Upper lobe of right lung (tissue), 1 donor: ENCODE measurements at places on chromosomes 12 and 14.

DNA sequence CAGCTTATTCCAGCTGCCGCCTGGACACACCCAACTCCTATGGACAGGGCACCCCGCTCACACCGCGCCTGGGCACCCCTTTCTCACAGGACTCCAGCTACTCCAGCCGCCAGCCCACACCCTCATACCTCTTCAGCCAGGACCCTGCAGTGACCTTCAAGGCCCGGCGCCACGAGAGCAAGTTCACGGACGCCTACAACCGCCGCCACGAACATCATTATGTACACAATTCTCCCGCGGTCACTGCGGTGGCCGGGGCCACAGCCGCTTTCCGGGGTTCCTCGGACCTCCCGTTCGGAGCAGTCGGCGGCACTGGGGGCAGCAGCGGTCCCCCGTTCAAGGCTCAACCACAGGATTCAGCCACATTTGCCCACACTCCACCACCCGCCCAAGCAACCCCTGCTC lies 5.9 kb downstream of the SETD1B start:
- peaks cover 57% of the 10 kb centered on the region for H3K4me1 ChIP-seq
- H3K27ac ChIP-seq, result no peak overlapping the region
- DNase-seq, result no peak
- H3K27me3 ChIP-seq, result no peaks in the 10 kb centered on the region
- H3K36me3 ChIP-seq, result peaks cover 47% of the 10 kb centered on the region

- peaks cover 3% of the 10 kb centered on the region for H3K4me1 ChIP-seq
- no peak for DNase-seq
- no peak overlapping the region for H3K27ac ChIP-seq
- no peak overlapping the region for H3K4me3 ChIP-seq
Measured at GRCh38 chr14:93085911-93086310, 29.8 kb downstream of the ITPK1 start.

DNA sequence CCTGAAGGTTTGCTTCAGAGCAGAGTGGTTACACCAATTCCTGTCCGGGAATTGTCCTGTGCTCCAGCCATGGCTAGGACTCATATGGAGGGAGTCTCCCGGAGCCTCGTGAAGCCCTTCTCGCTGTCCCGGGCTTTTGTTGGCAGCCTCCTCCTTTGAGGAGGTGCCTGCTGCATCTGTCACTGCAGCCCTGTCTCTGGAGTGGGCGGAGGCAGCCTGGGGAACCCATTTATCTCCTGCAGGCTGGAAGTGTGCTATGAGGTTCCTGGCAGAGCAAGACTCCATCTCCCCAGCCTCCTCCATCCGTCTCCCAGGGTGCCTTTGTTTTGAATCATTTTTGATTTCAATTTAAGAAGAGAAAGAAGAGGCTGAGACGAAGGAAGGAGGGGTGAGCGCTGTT lies 355.3 kb downstream of the GLT1D1 start:
- H3K36me3 ChIP-seq, result no peaks in the 10 kb centered on the region
- no peak overlapping the region for H3K4me3 ChIP-seq
- H3K4me1 ChIP-seq, result no peaks in the 10 kb centered on the region
- no peak for DNase-seq
- H3K27me3 ChIP-seq, result no peaks in the 10 kb centered on the region

DNA sequence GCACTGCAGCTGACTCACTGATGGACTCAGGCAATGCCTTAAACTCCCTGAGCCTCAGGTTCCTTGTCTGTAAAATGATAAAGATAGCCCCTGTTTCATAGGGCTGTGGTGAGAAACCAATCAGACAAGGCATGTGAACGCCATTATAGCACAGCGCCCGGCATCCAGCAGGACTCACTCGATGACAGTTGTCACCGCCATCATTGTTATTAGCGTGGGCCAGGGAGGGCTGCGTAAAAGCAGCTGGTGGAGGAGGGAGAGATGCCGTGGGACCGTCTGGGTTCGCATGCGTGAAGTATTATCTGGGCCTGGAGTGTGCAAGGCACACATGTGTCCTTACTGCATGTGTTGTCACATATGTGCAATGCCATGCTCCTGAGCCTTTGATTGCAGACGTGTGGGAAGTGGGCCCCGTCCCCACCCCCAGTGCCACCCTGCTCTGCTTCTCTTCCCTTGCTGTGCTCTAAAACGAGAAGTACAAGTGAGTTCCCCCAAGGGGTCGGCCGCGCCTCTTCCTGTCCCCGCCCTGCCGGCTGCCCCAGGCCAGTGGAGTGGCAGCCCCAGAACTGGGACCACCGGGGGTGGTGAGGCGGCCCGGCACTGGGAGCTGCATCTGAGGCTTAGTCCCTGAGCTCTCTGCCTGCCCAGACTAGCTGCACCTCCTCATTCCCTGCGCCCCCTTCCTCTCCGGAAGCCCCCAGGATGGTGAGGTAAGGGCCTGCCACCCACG lies at the start of gene PTPN6:
PTPN6 (plus strand) TSS at position 546 of the 730 bp plus-strand sequence; CDS start at position 703, 157 bp downstream.
- H3K4me1 ChIP-seq, result peaks cover 36% of the 10 kb centered on the region
- no peaks in the 10 kb centered on the region for H3K27me3 ChIP-seq
- H3K27ac ChIP-seq, result peak within 1 kb of the TSS; percentile 89
- H3K4me3 ChIP-seq, result peak within 1 kb of the TSS; percentile 60
- H3K36me3 ChIP-seq, result no peaks in the 10 kb centered on the region

- no peak overlapping the region for H3K4me3 ChIP-seq
- no peak overlapping the region for H3K27ac ChIP-seq
- peaks cover 11% of the 10 kb centered on the region for H3K4me1 ChIP-seq
- H3K27me3 ChIP-seq, result peaks cover 42% of the 10 kb centered on the region
Measured at GRCh38 chr14:70183991-70184390, 4.8 kb downstream of the SLC8A3 start.

DNA sequence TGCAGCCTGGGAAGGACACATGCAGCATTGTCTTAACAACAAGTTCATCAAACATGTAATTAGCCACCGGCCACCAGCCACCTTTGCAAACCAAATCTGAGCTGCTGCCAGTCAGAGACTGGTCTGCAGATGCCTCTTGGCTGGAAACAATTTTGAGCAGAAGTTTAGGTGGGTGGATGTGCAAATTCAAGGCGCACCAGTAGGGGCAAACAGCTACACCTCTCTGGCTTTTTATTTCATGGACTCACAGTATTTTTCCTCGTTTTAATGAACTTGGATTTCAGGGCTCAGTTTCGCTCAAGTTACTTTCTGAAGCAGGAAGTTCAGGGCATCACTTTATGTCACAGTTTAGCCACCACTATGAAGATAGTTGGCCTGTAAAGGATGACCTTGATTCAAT lies 94.3 kb downstream of the OTX2 start:
- no peaks in the 10 kb centered on the region for H3K4me1 ChIP-seq
- no peak for DNase-seq
- H3K36me3 ChIP-seq, result no peaks in the 10 kb centered on the region

DNA sequence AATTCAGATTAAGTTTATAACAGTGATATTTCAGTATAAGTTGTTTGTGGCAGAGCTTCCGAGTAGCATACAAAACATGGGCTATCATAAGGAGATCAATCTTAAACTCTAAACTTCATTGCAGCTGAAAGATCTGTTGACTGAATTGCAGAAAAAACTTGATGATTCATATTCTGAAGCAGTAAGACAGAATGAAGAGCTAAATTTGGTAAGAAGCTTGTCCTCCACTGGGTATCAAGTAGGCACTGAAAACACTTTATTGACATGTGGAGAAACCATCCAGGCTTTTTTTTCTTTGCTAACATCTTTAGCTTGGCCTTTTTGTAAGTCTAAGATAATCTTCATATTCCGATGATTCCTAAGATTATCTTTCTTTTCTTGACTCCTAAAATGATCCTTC lies 93.0 kb downstream of the KTN1 start:
- peaks cover 80% of the 10 kb centered on the region for H3K36me3 ChIP-seq
- H3K27ac ChIP-seq, result no peak overlapping the region
- no peak for DNase-seq
- H3K4me1 ChIP-seq, result no peaks in the 10 kb centered on the region
- H3K4me3 ChIP-seq, result no peak overlapping the region
- H3K27me3 ChIP-seq, result no peaks in the 10 kb centered on the region

GRCh38 chr14:52914295-52914694 lies 36.6 kb downstream of the FERMT2 start:
- DNase-seq, result no peak
- H3K4me1 ChIP-seq, result peaks cover 27% of the 10 kb centered on the region
- no peak overlapping the region for H3K4me3 ChIP-seq

DNA sequence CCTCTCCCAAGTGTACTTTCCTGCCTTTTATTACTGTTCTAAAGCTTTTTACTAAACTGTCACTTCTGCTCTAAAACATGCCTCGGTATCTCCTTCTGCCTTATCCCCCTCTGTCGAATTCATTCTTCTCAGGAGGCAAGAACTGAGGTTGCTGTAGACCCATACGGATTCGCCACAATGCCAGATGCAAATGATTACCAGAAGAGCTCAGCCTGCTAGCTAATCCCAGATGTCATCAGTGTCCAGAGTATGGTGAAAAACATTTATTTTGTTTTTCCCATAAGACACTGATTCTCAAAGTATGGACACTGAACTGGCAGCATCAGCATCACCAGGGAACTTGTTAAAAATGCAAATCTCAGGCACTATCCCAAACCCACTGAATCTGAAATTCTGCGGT lies 359.3 kb downstream of the TMTC2 start:
- H3K27ac ChIP-seq, result no peak overlapping the region
- H3K4me3 ChIP-seq, result no peak overlapping the region
- no peaks in the 10 kb centered on the region for H3K36me3 ChIP-seq

GRCh38 chr14:51630987-51631386 lies 20.7 kb upstream of the FRMD6 start:
- DNase-seq, result no peak
- H3K36me3 ChIP-seq, result no peaks in the 10 kb centered on the region

- H3K4me3 ChIP-seq, result no peak overlapping the region
- DNase-seq, result no peak
- H3K36me3 ChIP-seq, result peaks cover 22% of the 10 kb centered on the region
Measured at GRCh38 chr12:57781801-57782200, 786 bp upstream of the TSFM start.

- H3K27ac ChIP-seq, result no peak overlapping the region
- H3K27me3 ChIP-seq, result no peaks in the 10 kb centered on the region
- H3K4me1 ChIP-seq, result no peaks in the 10 kb centered on the region
- no peak for DNase-seq
- H3K4me3 ChIP-seq, result no peak overlapping the region
Measured at GRCh38 chr14:29442696-29443095, 485.0 kb downstream of the PRKD1 start.

DNA sequence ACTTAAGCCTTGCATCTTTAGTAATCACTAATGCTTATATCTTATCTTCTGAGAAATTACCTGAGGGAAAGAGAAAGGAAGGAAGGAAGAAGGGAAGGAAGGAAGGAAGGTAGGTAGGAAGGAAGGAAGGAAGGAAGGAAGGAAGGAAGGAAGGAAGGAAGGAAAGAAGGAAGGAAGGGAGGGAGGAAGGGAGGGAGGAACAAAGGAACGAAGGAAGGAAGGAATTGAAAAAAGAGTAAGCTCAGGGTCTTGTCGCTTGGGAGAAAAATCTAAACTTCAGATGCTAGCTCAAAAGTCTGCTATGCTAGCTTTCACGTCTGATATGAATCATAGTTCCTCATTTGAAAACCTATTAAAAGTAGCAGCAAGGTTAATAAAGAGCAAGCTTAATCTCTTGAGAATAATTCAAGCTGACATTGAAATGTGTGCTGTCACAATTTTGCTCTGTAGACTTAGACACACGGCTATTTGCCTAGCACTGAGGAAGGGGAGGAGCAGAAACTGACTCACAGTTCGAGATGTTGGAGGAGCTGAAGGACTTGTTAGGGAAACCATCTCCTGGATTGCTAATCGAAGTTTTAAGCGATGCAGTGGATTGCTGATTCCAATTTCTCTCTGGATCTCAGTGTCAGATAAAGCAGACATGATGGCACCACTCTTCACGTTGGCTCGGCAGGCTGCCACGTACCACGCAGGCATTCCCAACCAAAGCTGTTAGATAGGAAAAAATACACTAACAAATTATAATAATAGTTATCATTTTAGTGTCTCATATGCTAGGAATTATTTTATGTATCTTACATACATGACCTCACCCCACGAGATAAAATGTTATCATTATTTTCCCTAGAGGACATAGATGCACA lies 216.7 kb downstream of the ACSS3 start:
- no peaks in the 10 kb centered on the region for H3K36me3 ChIP-seq
- H3K27ac ChIP-seq, result no peak overlapping the region
- H3K4me1 ChIP-seq, result no peaks in the 10 kb centered on the region

DNA sequence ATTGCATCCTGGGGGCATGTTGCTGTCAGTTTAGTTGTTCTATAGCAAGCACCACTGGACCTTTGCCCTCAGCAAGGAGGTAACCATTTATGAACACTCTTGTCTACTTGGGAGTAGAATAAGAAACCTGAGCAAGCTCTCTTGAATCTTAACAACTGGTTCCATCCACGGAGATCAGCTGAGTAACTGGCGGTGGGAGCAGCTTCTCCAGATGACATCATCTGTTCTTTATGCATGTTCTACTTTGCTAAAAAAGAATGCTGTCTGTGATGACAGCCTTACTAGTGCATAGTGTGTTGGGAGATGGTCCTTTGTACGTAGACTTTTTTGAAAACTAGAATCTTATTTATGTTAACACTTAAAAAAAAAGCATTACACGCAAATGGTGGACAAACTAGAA lies 17.7 kb downstream of the SLC4A8 start:
- DNase-seq, result no peak
- no peak overlapping the region for H3K4me3 ChIP-seq
- H3K36me3 ChIP-seq, result no peaks in the 10 kb centered on the region
- H3K4me1 ChIP-seq, result no peaks in the 10 kb centered on the region
- no peak overlapping the region for H3K27ac ChIP-seq
- no peaks in the 10 kb centered on the region for H3K27me3 ChIP-seq

GRCh38 chr14:63499701-63500250 lies 43.4 kb downstream of the PPP2R5E start:
- no peaks in the 10 kb centered on the region for H3K27me3 ChIP-seq
- peaks cover 10% of the 10 kb centered on the region for H3K4me1 ChIP-seq
- no peaks in the 10 kb centered on the region for H3K36me3 ChIP-seq
- no peak overlapping the region for H3K4me3 ChIP-seq
- DNase-seq, result no peak

GRCh38 chr12:52267266-52267665 lies 7.2 kb upstream of the KRT86 start:
- H3K27ac ChIP-seq, result no peak overlapping the region
- no peaks in the 10 kb centered on the region for H3K36me3 ChIP-seq
- H3K4me3 ChIP-seq, result no peak overlapping the region
- DNase-seq, result no peak
- peaks cover 9% of the 10 kb centered on the region for H3K27me3 ChIP-seq

GRCh38 chr14:99677231-99678140 lies 6.6 kb upstream of the CYP46A1 start:
- peaks cover under 1% of the 10 kb centered on the region for H3K4me1 ChIP-seq
- peak overlapping the region; percentile 55 for H3K27ac ChIP-seq
- no peaks in the 10 kb centered on the region for H3K27me3 ChIP-seq
- no peak overlapping the region for H3K4me3 ChIP-seq
- DNase-seq, result peak; percentile 87
- H3K36me3 ChIP-seq, result no peaks in the 10 kb centered on the region

DNA sequence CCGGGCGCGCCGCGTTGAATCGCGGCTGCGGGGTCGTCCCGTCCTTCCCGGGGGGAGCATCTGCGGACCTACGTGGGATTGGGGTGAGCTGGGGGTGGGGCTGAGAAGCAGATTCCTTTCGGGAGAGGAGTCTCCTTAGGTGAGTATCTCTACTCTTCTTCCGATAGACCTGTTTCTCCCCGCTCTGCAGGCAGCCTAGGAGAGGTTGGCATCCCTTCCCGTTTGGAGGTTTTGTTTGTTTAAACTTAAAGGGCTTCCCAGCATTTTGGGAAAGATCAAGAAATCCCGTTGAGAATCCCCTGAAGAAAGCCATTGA lies 411 bp downstream of the TTLL5 start:
- no peak for DNase-seq
- H3K4me1 ChIP-seq, result peaks cover 15% of the 10 kb centered on the region
- H3K27me3 ChIP-seq, result no peaks in the 10 kb centered on the region
- peaks cover 10% of the 10 kb centered on the region for H3K36me3 ChIP-seq
- peak overlapping the region; percentile 92 for H3K27ac ChIP-seq
